Effector memory CD4-positive, alpha-beta T cell (primary cell): ENCODE measurements at places on chromosomes 3 and 15.

- no peak for DNase-seq
Measured at GRCh38 chr3:15636028-15636709, 34.6 kb downstream of the BTD start.

DNA sequence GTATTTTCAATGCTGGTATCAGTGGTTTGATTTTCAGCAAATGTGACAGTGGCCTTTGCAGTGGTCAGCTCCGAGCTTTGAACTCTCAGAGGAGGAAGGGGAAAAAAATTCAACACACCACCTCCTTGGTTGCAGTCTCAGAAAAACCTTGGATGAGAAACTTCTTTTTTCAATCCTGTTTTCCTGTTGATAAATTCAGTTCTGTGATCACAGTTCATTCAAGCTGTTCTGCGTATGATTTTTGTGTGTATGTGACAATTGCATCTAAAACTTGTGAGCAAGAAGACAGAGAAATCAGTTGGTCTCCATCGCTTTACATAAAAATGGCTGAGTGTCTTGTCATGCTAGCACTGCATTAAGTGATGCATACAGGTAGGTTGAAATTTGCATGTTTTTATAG, 19.2 kb downstream of the ZBTB38 start:
- no peak for DNase-seq

DNA sequence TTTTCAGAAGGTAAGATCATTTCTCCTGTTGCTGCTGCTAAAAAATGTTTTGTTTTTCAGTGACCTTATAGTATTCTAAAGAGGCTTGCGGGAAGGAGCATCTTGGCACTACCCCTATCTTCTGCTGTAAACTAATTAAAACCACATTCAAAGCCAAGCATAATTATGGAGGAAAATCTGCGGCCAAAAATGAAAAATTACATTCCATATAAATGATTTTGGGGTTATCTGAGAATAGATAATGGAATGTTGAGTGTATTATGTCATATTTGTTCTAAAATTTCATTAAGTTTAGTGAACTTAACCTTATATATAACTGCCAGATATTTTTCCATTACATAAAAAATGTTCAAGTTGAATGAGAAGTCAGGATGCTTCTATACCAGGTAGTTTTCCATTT, 170.4 kb upstream of the TMC3 start:
- DNase-seq = no peak

DNA sequence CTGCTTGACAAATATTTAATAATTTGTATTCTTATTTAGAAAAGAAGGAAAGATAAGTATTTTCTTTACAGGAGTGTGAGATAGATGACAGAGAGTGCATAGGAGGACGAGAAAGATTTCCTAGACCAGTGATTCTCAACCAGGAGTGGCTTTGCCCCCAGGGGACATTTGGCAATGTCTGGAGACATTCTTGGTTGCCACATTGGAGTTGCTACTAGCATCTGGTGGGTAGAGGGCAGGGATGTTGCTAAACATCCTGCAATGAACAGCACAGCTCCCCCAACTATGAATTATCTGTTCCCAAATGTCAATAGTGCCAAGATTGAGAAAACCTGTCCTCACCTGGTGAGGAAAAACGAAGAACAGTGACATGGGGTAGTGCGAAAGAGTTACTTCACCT, 30.8 kb upstream of the MINAR1 start:
- DNase-seq = no peak

GRCh38 chr3:107524326-107524840, 1.6 kb downstream of the BBX start:
- no peak for DNase-seq

GRCh38 chr15:91407269-91407889, 307.3 kb downstream of the SV2B start:
- DNase-seq = no peak

DNA sequence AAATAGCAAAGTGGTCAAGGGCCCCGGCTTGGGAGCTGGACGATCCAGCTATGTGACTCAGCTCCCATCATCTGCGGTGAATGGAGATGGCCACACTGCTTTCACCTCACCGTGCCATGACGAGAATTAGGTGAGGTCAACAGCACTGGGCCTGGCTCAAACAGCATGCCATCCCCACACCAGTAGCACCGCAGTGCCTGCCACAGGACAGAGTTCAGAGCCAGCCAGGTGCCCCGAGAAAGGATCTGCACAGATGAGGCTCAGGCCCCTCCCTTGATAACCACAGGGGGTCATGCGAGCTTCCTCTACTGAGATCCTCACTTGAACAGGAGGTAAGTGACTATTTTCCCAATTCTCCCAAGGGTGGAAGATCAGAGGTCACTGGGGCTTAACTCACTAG, 29.4 kb downstream of the ZXDC start:
- DNase-seq = no peak

GRCh38 chr3:179865861-179866505, 170.8 kb downstream of the PEX5L start:
- no peak for DNase-seq

- DNase-seq = no peak
Measured at GRCh38 chr15:77097921-77098320, 27.0 kb upstream of the TSPAN3 start.

DNA sequence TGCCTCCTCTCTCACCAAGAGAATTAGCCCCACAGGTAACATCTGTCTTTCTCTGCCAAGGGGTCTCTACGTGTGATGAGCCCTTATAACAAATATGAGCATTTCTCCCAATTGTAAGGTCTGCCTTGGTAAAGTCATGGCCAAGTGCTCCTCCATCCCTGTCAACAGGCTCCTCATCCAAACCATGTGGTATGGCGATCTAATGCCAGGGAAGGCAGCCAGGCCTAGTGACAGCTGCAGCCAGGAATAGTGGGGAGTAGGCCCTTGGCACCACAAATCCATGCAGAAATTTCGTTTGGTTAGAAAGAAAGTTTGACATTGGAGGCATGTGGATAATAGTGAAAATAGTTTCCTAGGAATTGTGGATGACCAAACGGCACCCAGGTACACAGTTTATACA, 4.7 kb upstream of the LRTM1 start:
- no peak for DNase-seq

DNA sequence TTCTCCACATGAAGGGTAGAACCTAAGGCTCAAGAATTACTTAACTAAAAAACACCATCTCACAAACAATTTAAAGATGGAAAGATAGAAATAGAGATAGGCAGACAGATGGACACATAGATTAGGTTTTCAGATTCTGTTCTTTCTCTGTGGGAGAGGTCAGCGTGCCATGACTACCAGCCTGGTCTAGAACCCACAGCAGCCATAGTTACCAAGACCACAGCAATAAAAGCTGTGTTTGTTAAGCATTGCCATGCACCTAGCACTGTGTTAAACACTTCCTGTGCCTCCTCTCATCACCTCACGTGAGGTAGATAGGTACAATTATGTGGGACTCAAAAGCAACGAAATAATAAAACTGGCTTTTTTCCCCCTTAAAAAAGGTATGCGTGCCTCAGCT, 83.1 kb upstream of the TSEN2 start:
- no peak for DNase-seq

GRCh38 chr3:108342837-108343486, 46.6 kb downstream of the HHLA2 start:
- DNase-seq = no peak

DNA sequence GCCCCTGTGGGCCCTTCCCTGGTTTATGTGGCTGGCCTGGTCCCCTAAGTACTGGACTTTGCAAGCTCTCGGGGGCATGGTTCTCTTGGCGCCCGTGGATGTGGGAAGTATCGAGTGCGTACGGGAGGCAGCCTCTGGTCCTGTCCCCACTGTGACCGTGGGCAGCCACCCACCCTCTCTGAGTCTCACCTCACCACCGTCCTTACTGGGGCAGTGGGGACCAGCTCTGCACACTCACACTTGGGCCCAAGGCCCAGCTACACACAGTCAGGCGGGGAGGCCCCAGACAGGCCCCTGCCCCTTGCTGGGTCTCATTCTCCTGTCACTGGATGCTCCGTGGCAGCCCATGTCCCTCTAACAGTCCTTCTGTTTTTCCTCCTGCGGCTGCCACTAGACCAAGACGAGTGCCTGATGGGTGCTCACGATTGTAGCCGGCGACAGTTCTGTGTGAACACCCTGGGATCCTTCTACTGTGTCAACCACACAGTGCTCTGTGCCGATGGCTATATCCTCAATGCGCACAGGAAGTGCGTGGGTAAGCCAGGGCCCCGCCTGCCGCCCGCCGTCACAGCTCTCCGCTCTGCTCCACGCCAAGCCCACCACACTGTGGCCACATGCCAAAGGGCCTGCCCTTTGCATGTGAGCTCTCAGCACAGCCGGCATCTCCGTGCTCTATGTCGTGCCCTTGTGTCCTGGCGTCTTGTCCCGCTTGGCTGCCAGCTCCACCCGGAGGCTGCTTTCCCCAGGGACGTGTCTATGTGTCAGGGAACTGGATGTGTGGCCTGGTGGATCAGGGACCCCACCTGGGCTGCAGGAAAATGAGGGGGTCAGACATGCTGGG, 72.7 kb downstream of the FBLN2 start:
- DNase-seq = peak; percentile 6

- no peak for DNase-seq
Measured at GRCh38 chr15:36617529-36618196, 38.2 kb downstream of the CDIN1 start.

DNA sequence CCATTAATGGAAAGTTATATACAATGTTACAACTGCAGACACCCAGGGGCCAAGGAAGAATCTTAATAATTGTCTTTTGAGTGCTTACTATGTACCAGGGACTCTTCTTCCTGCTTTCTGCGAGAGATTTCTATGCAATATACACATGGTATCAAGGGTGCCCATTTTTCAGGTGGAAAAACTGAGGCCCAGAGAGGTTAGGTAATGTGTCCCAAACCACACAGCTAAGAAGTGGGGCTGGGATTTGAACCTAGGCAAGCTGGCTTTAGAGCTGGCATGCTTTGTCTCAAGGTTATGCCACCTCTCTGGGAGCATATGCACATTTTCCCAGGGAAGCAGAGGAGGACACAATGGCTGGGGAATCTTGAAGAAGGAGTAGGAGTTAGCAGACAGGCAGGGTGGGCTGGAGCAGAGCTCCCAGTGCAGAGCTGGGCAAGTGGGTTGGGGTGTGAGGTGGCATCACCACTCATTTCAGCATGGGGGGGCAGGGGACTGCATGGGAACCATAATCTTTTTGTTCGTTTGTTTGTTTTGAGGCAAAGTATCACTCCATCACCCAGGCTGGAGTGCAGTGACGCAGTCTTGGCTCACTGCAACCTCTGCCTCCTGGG, 339.8 kb upstream of the LRRFIP2 start:
- no peak for DNase-seq

GRCh38 chr3:189512821-189513220, 118.4 kb upstream of the TP63 start:
- DNase-seq = no peak

DNA sequence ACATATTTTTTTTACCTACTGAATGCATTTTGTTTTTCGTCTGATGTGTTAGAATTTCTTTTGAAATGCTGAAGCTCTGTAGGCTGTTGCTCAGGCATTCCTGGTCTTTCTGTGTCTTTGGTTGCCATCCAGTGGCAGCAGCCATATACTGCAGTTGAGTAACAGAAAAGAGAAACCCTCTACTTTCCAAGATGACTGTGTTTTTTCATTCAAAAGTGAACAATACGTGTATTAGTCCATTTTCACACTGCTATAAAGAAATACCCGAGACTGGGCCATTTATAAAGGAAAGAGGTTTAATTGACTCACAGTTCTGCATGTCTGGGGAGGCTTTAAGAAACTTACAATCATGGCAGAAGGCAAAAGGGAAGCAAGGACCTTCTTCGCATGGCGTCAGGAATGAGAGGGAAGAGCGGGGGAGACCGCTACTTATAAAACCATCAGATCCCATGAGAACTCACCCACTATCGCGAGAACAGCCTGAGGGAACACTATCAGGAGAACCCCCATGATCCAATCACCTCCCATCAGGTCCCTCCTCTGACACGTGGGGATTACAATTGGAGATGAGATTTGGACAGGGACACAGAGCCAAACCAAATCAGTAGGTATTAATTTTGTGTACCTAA, 4.7 kb upstream of the GOLGA8B start:
- peak; percentile 45 for DNase-seq

GRCh38 chr3:131704098-131704497, 201.3 kb upstream of the MRPL3 start:
- no peak for DNase-seq

GRCh38 chr15:75832114-75832513, 11.1 kb upstream of the UBE2Q2 start:
- DNase-seq = no peak

DNA sequence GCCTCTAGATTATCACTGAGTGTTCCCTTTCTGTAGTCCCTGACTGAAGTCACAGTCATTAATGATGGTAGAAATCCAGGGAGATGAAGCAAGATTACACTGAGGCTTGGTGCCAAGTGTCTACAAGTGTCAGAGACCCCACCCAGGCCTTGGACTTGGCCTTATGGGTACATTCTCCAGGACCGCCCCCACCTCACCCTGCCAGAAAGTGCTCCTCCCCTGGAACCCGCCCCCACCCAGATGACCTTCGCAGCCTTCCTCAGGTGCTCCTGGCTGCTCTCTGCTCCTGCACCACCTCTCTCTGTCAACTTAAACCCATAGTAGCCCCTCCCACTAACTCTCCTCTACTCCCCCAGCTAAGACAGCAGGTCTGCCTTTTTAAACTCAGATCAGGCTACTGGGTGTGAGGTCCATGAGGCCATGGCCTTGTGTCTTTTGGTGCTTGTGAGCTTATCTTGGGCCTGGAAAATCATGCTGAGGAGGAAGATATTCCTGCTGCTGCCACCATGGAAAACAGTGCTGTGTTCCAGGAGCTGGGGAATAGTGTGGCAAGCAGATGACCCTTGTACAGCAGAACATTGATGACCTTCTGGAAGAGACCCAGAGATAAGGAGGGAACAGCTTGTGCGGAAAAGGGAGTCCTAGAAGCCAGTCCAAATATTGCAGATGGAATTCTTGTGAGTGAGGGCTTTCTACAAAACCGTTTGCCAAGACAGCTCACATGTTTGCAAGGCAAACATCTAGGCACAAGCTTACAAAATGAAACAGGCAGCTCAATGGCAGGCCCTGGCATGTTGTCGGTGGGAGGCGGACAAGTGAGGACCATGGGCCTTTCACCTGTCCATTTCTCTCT, 40.3 kb upstream of the NDUFB4 start:
- no peak for DNase-seq

- no peak for DNase-seq
Measured at GRCh38 chr3:129974833-129975704, 549 bp downstream of the TRH start.

- no peak for DNase-seq
Measured at GRCh38 chr3:46586738-46587246, 20.7 kb upstream of the LRRC2 start.

- no peak for DNase-seq
Measured at GRCh38 chr3:6471744-6472143, 389.2 kb upstream of the GRM7 start.

- no peak for DNase-seq
Measured at GRCh38 chr3:98994128-98994762, 92.8 kb upstream of the DCBLD2 start.

- no peak for DNase-seq
Measured at GRCh38 chr3:123152687-123153086, 49.1 kb upstream of the SEC22A start.

DNA sequence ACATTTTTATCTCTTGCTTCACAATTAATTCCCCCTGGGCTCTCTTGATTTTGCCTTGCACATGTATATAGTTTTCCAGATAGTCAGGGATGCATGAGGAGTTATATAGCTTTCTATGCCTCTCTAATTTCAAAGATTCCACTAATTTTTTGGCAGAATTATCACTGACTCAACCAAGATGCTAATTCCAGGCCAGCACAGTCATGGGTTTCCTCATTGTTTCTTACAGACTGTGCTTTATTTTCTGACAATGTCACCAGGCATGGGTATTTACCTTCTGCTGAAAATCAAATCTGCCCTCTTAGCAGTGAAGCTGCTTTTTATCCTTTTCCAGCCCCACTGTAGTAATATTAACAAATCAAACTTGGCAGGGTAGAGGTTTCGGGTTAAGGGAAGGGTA, 1520.6 kb upstream of the CADM2 start:
- DNase-seq = no peak

- no peak for DNase-seq
Measured at GRCh38 chr3:167740961-167741587, 5.6 kb downstream of the SERPINI1 start.
